Urinary bladder (tissue), 4 donors: ENCODE measurements at places on chromosomes 2 and 18. TPM values are rescaled to one million over a fixed set of nuclear protein-coding genes. Genes with fewer than 3 reads are reported as not detected.

The MAP4K4 gene
- 75.7 TPM for total RNA-seq

The CNDP1 gene
- 0.16 TPM for total RNA-seq

The CNOT9 gene
- total RNA-seq = 43.8 TPM

- DNase-seq = no peak
Observed at GRCh38 chr18:44726059-44726421, 45.4 kb downstream of the SETBP1 start.

The THSD7B gene
- total RNA-seq = 4.0 TPM

DNA sequence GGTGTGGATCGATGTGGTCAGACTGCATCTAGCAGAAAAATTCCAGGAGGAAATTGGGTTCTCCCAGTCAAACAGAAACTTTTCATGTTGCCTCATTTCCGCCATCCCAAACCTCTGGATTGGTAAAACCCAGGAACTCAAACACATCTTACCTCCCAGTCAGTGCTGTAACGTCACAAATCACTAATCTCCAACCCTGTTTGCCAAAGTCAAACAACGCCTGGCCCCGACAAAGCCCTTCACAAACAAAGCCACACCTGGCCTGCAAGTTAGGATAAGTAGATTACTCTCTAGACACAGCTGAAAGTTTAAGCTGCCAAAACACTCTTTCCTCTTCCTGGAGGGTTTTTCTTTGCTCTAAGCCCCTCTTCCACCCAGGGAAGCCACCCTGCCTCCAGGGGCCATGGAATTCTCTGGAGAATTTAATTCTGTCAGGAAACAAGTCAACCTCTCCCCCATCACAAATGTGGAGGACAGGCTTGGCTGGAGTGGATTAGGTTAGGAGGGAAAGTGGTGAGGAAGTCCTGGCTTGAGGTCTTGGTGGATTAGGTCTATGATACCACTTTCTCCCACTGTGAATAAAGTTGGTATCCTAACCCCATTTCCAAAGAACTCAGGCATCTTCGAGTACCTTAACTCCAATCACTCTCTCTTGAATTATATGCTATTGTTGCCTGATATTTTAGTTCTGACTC is 86.7 kb downstream of the LYPD6B start:
- DNase-seq = peak; percentile 36

- peak; percentile 11 for DNase-seq
Observed at GRCh38 chr2:31446848-31447247, 32.3 kb upstream of the XDH start.

The MATN3 gene
- total RNA-seq = 1.1 TPM

The PID1 gene
- total RNA-seq = 63.9 TPM

- DNase-seq = no peak
Observed at GRCh38 chr2:1715184-1716013, 28.9 kb downstream of the PXDN start.

The HOXD10 gene
- total RNA-seq = 14.1 TPM

The LYPD6B gene
- 15.2 TPM for total RNA-seq

GRCh38 chr2:144650907-144651306 is 131.0 kb upstream of the ZEB2 start:
- DNase-seq = no peak
